Brain microvascular endothelial cell (primary cell): ENCODE measurements at places on chromosomes 1 and 21.
A peak's percentile ranks its signal among the peaks of the same experiment; 100 is the strongest.

- no peak for DNase-seq
Measured at GRCh38 chr1:15160626-15161025, 7.1 kb downstream of the TMEM51 start.

DNA sequence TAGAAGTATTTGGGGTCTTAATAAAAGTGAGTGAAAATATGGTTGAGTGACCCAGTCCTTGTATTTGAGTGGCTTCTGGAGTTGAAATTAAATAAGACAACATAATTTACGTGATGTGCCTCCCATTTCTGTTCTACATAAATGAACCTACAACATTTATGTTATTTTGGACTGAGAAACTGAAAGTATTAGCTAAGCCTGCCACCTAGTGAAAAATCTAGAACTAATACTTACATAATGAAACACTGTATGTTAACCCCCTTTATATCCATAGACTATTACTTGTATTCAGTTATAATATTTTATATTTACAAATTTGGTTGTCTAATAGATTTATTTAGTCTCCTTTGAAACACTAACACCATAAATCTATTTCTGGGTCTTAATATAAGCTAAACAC, 298.9 kb downstream of the KCNT2 start:
- DNase-seq = no peak

GRCh38 chr1:205920159-205920558, 23.1 kb downstream of the SLC26A9 start:
- DNase-seq = peak; percentile 24

GRCh38 chr21:36547464-36547863, 67.5 kb upstream of the CLDN14 start:
- DNase-seq = no peak

DNA sequence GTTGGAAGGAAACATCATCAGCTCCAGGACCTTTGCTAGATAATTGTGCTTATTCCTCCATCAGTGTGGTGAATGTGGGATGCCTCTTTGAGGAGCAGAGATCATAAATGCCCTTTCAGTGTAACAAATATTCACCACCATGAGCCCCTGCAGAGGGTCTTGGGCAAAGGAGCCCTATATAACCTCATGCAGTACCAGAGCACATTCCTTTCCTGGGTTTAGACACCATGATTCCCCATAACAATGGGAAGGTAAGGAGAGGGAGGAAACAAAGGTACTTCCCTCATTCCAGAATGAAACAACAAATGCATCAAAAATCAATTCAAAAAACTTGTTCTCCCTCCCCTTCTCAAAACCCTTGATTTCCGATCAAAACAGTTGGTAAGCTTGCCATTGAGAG, 103.4 kb upstream of the PROX1 start:
- DNase-seq = no peak

- no peak for DNase-seq
Measured at GRCh38 chr21:26920055-26920454, 46.8 kb downstream of the ADAMTS5 start.
